ELF-1 (cell line): ENCODE measurements at places on chromosomes 5 and 9.

GRCh38 chr9:128001779-128002298, 21.1 kb upstream of the EEIG1 start:
- DNase-seq: peak; percentile 95

DNA sequence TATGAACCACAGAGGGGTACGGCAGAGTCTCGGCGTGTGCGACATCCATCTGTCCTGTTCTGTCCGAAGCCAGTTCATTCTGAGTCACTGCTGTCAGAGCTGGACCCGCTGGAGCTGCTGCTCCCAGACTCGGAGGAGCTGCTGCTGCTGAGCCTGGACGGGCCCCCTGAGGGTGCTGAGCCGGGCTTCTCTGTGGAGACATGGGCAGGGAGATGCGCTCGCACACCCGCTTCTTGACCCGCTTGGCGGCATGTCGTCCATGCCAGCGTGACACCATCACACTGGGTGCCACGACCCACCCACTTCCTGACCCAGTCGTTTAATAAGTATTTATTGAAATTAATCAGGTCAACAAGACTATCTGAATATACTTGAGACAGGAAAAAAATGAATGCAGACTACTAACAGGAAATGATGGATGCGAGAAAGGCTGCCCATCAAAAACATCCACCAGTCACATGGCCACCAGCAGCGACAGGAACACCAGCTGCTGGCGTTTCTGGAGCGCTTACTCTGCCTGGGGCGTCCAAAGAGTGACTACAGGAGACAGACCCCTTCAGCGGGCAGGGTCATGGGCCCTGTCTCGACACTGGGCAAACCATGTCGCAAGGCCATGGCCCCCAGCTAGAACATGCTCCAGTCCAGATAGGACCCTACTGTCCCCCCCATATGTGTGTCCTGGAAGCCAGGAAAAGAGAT, 8.4 kb downstream of the BRD3OS start:
- no peak for DNase-seq

GRCh38 chr5:122264610-122265009, 47.4 kb upstream of the SNCAIP start:
- DNase-seq: no peak

DNA sequence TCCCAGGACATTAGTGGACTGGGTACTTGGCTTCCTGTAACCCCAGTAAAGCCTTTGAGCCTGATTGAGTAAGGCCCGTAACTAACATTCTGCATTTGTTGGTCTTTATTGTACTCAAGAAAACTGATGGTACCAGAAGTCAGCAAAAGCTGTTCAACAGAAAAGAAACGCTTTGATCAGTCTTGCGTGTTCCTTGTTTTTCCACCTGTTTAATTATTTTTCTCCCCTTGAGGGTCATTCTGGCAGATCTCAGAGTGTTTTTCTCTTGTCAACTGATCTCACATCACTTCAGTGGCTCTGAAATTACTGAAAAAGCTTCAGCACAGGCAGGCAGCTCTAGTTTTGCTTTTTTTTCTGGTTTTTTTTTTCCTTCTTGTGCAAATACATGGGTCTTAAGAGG, 6.1 kb upstream of the TMEM268 start:
- no peak for DNase-seq

- no peak for DNase-seq
Measured at GRCh38 chr5:130102375-130102774, 198.1 kb downstream of the CHSY3 start.

DNA sequence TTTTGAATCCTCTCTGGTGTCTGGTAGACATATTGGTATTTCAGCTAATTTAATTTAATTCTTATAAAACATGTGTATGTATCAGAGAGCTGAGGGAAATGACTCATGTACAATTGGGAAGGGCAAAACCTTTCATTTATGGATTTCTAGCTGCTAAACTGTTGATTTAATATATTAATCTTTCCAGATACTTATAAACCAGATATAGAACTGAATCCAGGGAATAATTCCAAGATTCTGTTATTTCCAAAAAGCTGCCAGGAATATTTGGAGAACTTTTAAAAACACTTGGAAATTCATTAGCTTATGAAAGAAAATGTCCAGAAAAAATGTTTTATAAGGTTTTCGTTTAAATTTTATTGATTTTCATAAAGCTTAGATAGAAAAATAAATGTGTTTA, 295.5 kb downstream of the YTHDC2 start:
- DNase-seq: no peak

DNA sequence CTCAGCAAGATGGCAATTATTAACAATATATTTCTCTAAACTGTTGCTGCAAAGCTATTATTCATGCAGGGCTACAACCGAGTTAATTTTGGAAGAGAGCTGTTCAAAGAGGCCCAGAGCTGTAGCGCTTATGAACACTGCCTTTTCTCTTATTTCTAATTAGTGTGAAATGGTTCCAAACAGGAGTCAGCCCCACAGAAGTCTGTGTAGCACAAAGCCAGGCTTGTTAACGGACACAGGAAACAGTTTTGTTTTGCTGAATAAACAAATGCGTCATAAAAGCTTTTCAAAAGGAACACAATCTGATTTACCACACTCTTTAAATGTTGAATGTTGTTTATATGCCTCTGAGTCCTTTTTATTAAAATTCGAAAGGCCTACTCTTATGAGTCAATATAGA, 396.5 kb downstream of the ANXA1 start:
- no peak for DNase-seq

- peak; percentile 6 for DNase-seq
Measured at GRCh38 chr5:114898602-114899001, 271.1 kb downstream of the TRIM36 start.

- DNase-seq: no peak
Measured at GRCh38 chr9:18052060-18052459, 421.9 kb upstream of the ADAMTSL1 start.
